ENCODE measurements at places on chromosomes 3 and 15.

GRCh38 chr3:86895202-86895601 lies 95.7 kb downstream of the VGLL3 start:
- no peak for DNase-seq

GRCh38 chr3:114060906-114061655 lies 4.5 kb downstream of the QTRT2 start:
- no peak for DNase-seq

- no peak for DNase-seq
Observed at GRCh38 chr3:46947546-46947901, 29.0 kb downstream of the CCDC12 start.

DNA sequence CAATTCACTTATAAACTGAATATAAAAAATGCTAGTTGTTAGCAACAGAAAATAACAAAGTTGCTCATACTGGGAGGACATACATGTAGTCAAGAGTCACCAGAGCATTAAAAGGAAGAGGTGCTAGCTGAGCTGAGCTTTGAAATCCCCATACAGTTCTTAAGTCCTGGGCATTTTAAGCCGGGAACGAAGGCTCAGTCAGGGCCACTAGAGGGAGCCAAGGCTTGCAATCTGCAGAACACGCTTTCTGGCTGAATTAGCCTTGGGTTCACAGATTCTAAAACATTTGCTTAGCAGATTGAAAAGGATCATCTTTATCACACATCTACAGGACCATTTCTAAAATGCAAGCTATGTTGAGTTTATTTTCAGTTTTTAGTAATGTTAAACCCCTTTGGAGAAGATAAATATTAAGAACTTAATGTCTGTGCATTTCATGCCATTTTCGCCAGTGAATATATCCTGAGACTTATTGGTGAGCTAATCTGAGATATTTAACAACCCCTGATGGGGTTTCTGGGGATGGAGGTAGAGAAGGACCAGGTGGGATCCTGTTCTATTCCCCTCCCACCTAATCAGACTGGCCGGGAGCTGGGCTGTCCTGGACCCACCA lies 26.3 kb upstream of the MNS1 start:
- DNase-seq, result peak; percentile 75

- DNase-seq, result no peak
Observed at GRCh38 chr3:106829206-106829605, 548.0 kb upstream of the CCDC54 start.

DNA sequence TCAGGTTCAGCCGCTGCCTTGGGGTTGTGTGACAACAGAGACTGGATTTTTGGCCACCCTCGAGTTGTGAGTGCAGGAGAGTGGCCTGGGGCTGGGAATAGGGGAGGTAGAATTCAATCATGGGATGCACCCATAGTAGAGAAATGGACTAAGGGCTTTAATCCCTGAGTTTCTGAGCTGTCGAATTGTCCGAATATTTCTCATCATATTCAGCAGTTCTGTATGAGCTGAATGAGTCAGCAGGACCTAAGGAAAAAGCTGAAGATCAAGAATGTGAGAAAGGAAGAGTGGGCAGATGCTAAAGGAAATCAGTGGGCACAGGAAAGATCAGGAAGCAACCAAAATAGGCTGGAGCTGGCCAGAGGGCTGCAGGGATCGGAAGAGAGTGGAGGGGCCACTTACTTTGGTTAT lies 44.4 kb upstream of the SACM1L start:
- no peak for DNase-seq

DNA sequence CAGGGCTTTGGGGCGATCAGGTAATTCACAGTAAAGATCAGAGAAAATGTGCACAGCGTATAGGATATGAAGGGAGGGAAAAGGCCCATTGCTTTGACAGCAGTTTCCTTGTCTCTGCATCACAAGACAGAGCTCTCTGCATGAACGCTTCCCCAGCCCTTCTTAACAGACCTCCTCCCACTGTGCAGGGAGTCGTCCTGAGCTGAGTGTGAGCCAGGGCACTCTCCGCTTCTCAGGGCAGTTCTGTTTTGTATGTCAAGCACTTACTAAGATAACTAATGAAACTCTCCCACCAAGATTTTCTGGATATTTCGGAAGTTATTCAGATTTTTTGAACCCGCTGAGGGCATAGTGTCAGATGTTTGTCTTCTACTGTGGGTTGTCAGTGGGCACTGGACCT lies 105.8 kb upstream of the C15orf61 start:
- no peak for DNase-seq

- no peak for DNase-seq
Observed at GRCh38 chr15:67407786-67408185, 113.1 kb upstream of the C15orf61 start.

Data from colonic mucosa (tissue), 4 donors.